ENCODE measurements at places on chromosomes 4 and X.

- DNase-seq, result peak; percentile 32
These were observed 558.3 kb upstream of the GRIA3 start for GRCh38 chrX:122625821-122626220.

DNA sequence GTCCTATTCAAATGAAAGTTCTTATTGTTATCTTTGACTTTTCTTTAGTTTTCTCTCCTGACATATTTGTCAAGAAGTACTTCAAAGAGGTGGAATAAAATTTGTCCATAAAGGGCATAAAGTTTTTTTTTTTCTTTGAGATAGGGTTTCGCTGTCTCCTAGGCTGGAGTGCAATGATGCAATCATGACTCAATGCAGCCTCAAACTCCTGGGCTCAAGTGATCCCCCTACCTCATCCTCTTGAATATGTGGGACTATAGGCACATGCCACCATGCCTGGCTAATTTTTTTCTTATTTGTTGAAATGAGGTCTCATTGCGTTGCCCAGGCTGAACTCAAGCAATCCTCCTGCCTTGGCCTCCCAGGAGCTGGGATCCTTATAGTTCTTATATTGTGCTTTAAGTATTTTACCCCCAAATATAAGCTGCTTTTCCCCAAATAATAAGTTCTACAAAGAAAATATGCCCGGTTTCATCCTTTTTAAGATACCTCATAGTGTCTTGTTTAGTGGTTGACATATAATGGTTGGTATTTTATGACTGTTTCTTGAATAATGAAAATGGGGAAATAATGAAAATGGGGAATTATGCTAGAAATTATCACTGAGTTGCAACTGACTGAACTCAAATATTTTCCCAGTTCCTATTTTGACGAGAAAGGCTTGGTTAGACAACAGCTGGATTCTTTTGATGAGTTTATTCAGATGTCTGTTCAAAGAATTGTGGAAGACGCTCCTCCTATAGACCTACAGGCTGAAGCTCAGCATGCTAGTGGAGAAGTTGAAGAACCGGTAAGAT lies 11.6 kb downstream of the POLR2B start:
- DNase-seq, result no peak

GRCh38 chr4:70709611-70710205 lies 12.1 kb upstream of the RUFY3 start:
- DNase-seq, result no peak

- no peak for DNase-seq
These were observed 63.4 kb downstream of the GALNTL6 start for GRCh38 chr4:171876636-171877035.

DNA sequence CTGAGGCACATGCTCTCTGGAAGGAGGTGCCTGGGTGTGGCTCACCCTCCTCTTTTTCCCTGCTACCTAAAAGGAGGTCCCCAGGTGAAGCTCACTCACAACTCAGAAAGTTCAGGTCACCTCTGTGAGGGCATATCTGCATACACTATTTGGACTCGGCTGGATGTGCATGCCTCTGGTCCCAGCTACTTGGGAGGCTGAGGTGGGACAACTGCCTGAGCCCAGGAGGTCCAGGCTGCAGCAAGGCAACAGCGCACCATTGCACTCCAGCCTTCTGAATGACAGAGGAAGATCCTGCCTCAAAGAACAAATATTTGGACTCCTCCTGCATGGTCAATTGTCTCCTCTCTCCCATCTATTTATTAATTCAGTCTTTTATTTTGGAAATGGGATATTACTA lies 46.4 kb downstream of the CPLX1 start:
- no peak for DNase-seq
